ENCODE measurements at places on chromosomes 16 and 17. TPM values are rescaled to one million over a fixed set of nuclear protein-coding genes. Genes with fewer than 3 reads are reported as not detected.

GRCh38 chr17:80693511-80693910 lies 148.9 kb downstream of the RPTOR start:
- DNase-seq = no peak

GRCh38 chr16:10013364-10013763 lies 168.9 kb downstream of the GRIN2A start:
- DNase-seq = no peak

DNA sequence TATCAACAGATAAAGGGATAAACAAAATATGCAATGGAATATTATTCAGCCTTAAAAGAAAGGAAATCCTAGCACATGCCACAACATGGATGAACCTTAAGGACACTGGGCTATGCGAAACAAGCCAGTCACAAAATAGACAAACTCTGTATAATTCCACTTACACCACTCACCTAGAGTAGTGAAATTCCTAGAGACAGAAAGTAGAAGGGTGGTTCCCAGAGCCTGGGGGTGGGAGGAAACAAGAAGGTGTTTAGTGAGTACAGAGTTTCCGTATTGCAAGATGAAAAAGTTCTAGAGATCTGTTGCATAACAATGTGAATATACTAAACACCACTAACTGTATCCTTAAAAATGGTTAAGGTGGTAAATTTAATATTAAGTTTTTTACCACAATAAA lies 10.0 kb downstream of the SPOP start:
- DNase-seq = no peak

GRCh38 chr17:55420776-55421178 lies 858 bp downstream of the MMD start:
- peak; percentile 54 for DNase-seq

GRCh38 chr16:16150117-16150877 lies 73.0 kb downstream of the ABCC6 start:
- DNase-seq = peak; percentile 56

- no peak for DNase-seq
These were observed 7.2 kb upstream of the USP10 start for GRCh38 chr16:84692451-84693214.

DNA sequence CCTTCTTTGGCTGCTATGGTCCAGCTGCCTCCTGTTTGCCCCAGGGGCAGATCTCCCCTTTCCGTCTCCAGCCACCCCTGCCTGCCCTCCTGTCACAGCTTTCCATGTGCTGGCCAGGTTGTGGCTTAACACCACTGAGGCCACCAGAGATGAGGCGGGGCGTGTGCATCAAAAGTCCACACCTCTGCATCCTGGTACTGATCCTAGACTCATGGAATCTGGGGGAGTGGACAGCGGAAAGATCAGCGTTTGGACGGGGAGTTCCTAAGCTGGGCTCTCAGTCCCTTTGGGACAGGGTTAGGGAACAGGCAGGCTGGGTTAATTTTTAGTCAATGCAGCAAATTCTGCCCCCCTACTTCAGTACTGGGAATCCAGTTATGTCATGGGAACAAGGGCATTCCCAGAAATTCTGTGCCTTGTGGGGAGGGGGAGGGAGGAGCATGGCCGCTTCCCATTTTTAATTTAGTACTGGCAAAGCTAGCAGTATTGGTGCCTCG lies 3.9 kb downstream of the IGFBP4 start:
- DNase-seq = no peak

GRCh38 chr17:55693254-55694216 lies 29.1 kb downstream of the TMEM100 start:
- no peak for DNase-seq

KRT39 gene
- not detected for total RNA-seq

SMIM36 gene
- total RNA-seq = not detected

GRAP gene
- total RNA-seq = 0.69 TPM

All from SJCRH30 (cell line).